Fibroblast of skin of scalp (primary cell): ENCODE measurements at places on chromosomes 16 and 17.

GRCh38 chr16:46731691-46732555 is 16.2 kb downstream of the MYLK3 start:
- no peak for DNase-seq

DNA sequence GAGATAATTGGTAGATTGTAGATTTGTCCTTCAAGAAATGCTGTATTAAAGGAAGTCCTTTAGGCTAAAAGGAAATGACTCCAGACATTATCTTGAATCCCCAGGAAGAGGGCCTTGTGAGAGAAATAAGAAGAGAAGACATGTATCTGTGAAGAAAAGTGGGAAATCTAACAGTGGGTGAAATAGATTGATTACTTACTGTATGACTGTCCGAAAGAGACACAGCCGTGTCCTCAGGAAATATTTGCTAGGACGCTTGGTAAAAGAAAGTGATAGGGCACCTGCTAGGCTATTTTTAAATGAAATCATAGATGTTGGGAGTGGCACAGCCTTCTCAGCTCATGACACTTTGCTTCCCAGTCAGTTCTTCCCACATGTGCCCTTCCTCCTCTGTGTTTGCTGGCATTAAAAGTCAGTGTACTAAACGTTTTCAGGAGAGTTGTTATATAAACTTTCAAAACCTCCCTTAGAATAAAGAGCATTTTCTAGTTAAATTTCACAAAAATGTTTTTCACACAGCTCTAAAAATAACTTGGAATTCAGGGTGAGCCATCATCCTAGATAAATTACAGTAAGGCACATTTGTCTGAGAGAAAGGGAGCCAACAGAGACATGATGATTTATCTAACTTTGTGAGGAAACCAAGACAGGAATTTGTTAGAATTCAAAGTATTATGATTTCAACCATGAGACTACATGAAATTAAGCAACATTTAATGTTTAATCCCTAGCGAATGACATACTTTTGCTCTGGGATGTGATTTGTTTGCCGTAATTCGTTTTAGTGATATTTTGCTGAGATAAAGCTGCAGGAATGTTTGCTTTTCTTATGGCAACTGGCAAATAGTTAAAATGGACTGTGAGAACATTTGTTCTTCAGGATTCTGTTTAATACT is 35.0 kb downstream of the DHRS7B start:
- DNase-seq: peak; percentile 86

DNA sequence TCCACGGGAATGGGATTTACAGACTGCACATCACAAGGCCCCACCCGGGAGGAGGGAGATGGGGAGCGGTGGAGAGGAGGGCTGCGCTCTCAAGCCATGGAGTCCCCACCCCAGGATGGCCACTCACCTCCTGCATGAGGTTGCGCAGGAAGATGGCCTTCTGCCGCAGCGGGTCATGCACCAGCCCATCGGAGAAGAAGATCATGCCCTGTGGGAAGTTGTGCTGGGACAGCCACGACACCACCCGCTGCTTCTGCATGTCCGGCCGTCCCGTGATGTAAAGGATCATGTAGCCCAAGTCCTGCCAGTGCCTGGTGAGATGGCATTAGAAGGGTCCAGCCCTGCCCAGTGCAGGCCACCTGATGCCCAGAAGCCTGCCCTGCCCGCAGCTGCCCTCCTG is 17.0 kb downstream of the PIMREG start:
- DNase-seq: no peak

DNA sequence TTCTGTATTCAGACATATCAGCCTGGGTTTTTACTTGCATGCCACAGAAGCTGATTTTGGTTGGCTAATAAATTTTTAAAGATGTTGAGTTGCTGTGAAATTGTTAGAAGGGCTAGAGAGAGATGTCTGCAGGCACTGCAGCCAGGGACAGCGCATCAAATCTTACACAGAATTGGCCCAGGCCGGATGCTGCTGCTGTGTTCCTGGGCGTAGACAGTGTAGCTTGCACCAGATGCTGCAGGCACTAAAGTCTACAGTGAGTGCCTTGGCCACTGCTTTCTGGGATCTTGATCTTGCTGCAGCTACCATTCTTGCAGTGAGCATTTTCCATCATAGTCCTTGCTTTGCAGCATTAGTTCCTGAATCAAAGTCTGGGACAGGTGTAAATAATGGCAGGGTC is 169.9 kb downstream of the SPECC1 start:
- no peak for DNase-seq

DNA sequence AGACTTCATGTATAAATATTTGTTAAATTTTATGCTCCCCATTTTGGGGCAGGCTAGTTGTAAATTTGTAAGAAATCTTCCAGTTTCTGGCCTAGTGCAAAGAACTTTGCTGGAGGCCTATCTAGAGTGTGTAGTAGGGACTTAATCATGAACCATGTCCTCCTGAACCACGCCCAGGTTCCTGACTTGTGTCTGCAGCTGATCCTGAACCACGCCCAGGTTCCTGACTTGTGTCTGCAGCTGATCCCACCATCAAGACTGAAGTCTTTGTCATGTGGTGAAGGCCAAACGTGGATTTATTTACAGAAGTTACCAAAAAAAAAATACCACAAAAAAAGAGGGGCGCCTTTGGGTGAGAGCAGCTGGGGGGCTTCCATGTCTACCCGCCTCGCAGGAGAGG is 33.1 kb downstream of the LMF1 start:
- DNase-seq: no peak

DNA sequence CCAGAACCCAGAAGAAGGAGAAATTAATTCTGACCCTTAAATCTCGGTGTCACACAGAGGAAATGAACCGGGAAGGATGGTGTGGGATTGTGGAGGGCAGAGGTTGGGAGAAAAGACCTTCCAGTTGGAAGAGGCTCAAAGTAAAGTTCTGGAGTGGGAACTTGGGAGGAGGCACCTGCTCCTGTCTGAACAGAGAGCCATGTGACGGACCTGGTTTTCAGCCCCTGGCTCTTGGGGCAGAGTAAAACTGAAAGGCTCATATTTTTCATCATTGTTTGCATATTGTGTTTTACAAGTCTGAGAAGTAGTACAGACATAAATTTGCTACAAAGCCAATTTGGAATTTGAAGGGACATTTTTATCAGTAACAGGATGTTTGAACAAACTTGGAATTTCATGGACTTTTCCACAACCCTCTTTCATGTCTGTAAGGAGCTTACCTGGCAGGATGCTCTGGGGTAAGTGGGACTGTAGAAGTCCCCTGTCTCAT is 24.4 kb upstream of the SEC14L1 start:
- DNase-seq: no peak

DNA sequence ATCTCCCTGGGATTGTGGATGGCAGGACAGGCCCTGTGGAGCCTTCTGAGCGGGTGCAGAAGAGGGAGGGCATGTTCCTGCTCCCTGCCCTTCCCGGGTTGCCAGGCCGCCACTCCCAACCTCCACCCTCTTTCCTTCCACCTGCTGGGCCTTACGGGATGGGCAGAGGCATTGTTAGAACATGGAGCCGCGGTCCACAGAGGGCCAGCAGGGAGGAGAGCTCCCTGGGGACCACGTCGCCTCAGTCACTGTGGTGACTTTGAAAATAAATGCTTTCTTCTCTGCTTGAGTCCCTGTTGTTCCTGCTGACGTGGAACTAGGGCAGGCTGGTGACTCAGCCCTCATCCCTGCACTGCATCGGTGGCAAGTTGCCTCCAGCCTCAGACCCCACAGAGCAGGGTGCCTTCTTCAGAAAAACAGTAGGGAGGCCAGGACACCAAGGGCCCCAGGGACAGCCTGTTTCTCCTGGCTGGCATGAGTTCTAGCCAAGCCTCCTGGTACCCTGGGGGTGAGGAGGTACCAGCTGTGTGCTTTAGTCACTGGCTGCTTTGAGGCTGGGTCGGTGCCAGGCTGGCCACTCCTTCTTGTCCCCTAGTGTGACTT is 224.9 kb downstream of the SEC14L1 start:
- DNase-seq: peak; percentile 92

GRCh38 chr16:5054876-5055865 is 10.6 kb downstream of the C16orf89 start:
- DNase-seq: no peak

DNA sequence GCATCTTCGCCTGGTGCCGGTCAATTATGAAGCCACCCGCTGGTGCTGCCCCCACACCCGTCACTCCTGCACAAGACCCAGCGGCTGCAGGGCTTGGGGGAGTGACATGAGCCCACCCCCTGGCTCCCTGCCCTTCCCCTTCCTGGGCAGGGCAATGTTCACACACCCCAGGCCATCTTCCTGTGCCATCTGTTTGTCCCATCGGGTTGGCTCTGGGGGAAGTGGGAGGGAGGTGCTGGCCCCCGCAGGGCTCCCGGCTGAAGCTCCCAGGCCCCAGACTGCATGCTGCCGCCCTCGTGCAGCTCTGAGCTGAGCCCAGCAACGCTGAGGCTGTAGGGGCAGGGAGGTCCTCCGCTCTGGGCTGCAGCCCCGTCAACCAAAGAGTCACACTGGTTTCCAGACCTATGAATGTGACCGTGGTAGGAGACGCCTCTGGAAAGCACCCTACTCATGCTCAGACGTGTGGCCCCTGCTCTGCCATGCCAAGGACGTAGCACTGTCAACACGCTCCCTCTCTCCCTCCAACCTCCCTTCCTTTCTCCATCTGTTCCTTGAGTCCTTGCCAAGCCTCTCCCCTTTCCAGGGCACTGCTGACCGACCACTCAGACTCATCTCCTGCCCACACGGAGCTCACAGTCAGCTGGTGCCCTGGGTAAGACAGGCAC is 140.4 kb downstream of the ENGASE start:
- no peak for DNase-seq

DNA sequence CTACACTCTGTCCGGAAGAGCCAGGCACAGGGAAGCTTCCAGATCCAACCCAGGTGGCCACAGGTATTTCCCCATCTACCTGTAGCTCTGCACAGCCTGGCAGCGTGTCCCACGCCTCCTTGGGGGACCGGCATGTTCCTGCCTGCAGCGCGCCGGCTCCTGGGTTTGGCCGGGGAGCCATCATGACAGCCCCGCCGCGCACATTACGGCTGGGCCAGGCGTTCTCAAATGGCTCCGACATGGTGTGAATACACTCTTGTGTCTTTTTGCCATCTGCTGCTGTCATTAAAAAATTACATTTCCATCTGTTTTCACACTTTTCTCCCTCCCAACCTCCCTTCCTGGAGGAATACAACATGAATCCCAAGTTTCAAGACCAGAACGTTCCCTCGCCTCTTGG is 8.0 kb upstream of the GINS2 start:
- no peak for DNase-seq
